ENCODE measurements at places on chromosomes 11 and 22.

GRCh38 chr22:48891688-48892577 is 935.7 kb downstream of the BRD1 start:
- DNase-seq, result no peak

GRCh38 chr11:1193326-1194230 is 29.3 kb upstream of the MUC5B start:
- no peak for DNase-seq

- DNase-seq, result no peak
Observed at GRCh38 chr11:6061475-6061874, 30.9 kb upstream of the OR56A1 start.

DNA sequence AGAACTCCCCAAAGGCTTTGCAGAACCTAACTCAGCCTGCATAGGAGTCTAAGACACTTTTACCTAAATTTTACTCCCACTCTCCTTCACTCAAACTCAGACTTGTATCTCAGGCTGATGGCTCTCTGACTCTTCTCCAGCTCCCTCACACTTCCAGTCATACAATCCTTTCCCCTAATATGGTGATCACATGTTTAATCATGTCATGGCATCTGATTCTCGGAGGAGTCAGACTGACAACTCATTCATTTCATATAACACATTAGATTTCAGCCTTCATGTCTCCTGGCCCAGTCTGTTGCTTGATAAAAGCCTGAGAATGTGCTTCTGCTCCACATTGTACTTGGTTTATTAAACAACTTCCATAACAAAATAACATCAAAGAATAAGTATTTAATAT is 1503.9 kb upstream of the TENM4 start:
- no peak for DNase-seq

- no peak for DNase-seq
Observed at GRCh38 chr11:131109257-131109656, 193.0 kb upstream of the SNX19 start.

DNA sequence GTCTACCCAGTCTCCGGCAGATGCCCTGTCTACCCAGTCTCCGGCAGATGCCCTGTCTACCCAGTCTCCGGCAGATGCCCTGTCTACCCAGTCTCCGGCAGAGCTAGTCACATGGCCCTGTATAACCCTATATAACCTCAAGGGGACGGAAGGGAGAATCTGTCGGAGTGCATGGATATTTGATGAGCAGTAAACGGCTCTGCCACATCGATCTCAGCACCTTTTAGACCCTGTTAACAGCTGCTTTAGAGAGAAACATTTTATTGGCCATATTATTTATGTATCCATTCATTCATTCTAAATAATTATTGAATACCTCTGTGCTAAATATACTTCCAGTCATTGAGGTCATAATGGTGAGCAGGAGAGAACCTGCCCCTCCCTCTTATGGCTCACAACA is 228.9 kb downstream of the NTM start:
- no peak for DNase-seq

DNA sequence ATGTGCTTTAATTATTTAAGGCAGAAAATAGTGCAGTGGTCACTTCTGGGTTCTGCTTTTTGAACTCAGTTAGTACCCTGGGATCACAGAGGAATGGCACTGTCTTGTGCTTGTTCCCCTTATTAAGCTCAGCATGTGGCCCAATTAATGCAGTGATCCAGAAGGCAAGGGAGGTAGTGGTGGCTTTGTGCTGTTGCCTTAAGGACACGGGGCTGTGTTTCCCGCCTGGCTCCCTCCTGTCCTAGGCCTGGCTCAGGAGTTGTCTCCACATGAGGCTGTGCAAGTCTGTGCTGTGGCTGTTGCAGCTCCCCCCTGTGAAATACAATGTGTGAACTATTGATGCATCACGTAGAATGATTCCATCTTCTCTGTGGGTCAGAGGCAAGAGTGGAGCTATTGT is 49.2 kb upstream of the CABP7 start:
- DNase-seq, result no peak

DNA sequence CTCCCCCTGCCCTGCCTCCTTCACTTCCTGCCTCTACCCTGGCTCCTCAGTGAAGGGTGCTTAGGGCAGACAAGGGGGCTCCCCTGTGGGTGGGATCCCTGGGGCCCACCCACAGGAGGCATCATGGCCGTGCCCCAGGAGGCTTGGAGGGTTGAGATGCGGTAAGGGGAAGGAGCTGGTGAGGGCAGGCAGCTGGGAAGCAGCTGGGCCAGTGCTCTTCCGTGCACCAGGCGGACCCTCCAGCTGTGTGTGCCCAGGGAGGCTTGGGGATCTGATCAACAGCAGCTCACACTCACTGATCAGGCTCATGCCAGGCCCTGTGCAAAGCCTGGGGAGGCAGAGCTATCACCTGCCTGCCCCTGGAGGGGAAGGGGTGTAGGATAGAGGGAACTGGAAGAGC is 59.3 kb upstream of the TTLL12 start:
- DNase-seq, result no peak

GRCh38 chr11:134407321-134407828 is 4.7 kb downstream of the B3GAT1 start:
- no peak for DNase-seq

DNA sequence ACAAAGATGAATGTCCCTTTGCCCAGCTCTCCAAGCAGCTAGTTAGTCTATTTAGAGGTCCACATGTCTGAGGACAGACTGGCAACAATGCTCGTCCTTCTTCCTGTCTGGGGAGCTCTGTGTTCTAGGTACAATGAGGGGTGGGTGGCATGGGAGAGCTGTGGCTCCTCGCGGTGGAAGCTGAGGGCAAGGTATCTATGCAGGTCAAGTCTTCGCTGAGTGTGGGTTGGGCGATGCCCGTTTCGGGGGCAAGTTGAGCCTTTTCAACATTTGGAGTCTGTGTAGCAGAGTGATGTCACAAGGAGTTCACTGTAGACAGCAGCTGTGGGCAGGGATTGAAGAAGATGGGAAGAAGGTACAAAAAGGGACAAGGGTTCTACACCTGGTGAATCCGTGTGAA is 163.2 kb downstream of the FEZ1 start:
- DNase-seq, result no peak

DNA sequence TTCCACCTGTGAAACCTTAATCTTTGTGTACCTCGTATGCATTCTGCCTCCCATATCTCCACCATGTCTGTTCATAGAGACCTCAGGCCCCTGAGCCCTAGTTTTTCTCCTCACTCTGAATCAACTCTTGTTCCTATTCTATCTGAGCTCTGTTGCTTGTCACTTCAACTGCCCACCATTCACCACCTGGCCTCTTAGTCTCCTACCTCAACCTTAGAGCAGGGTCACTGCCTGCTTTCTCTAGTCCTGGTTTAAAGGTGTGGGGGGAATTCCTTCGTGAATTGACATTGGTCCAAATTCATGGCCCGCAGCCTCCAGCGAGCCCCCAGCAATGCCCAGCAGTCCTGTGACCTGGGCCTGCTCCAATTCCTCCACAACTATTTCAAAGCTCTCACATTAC is 39.4 kb upstream of the TUB start:
- no peak for DNase-seq

DNA sequence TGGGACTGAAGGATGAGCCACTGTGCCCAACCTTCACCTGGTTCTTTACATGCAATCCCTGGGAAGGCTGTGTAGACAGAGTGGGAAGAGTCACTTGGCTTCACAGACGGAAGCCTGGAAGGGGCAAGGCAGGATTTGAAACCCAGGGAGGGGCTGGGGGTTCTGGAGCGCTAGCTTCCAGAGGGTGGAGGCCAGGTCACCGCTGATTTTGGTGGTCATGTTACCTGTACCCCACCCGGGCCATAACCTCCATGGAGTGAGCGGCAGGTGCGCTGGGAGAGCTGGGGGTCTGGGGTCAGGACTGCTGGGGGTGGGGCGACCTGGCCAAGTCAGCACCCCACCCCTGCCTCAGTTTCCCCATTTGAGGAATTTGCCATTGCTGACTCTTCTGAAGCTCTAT is 38.3 kb downstream of the PDGFB start:
- no peak for DNase-seq

- no peak for DNase-seq
Observed at GRCh38 chr11:27894552-27894951, 194.3 kb upstream of the BDNF start.

DNA sequence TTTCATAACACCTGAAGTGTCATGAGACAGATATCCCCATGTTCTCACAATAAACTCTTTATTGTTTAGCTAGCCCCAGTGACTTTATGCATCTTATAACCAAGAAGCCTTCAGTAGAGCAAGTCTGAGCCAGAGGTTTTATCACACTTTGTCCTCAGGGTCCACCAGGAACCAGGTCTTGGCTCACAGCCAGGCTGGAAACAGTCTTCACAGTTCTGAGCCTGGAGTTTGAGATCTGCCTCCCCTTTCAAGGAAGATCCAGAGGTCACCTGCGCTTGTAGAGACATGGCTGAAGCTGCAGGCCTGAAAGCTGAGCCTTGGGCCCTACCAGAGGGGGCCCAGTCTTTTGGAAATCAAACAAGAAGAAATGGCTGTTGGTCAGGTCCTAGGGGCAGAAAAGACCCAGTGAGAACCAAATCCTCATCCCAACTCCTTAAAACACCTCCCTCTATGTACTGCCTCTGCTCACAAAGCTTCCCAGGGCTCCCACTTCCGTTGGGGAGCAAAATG is 3.5 kb downstream of the RRP8 start:
- DNase-seq, result no peak

DNA sequence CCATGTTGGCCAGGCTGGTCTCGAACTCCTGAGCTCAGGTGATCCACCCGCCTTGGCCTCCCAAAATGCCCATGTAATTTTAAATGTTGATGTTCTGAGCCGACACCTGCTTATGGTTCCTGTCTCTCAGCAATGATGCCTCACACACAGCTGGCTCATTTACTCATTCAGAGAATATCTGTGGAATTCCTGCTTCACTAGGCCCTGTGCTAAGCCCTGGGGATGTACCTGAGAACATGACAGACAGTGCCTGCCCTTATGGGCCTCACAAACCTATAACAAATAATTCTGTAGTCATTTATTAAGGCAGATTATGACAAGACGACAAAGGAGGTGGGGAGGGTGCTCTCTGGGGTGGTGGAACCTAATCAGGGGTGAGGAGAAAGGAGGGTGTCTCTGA is 93.7 kb downstream of the PRR5L start:
- DNase-seq, result no peak

- DNase-seq, result peak; percentile 49
Observed at GRCh38 chr11:88016392-88017170, 158.7 kb downstream of the RAB38 start.

GRCh38 chr22:41557401-41558240 is 3.2 kb upstream of the CSDC2 start:
- DNase-seq, result no peak

DNA sequence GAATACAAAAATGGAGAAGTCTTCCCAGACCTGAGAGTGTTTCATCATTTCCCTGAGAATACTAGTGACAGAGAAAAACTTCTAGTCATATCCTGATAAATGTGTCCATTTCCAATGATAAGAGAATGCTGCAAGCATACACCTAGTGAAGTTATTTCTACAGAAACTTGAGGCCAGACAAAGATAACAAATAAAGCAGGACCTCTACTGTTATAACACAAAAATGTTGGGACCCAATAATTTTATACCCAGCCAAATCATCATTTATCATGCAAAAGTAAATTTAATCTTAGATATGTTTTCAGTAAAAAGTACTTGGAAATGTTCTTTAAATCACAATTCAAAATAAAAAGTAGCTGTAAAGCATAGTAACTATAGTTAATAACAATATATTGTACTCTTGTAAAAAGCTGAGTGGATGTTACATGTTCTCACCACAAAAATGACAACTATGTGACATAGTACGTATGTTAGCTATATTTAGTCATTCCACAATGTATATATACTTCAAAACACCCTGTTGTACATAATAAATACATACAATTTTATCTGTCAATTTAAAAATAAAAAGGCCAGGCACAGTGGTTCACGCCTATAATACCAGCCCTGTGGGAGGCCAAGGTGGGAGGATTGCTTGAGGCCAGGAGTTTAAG is 12.6 kb downstream of the RRAS2 start:
- no peak for DNase-seq

DNA sequence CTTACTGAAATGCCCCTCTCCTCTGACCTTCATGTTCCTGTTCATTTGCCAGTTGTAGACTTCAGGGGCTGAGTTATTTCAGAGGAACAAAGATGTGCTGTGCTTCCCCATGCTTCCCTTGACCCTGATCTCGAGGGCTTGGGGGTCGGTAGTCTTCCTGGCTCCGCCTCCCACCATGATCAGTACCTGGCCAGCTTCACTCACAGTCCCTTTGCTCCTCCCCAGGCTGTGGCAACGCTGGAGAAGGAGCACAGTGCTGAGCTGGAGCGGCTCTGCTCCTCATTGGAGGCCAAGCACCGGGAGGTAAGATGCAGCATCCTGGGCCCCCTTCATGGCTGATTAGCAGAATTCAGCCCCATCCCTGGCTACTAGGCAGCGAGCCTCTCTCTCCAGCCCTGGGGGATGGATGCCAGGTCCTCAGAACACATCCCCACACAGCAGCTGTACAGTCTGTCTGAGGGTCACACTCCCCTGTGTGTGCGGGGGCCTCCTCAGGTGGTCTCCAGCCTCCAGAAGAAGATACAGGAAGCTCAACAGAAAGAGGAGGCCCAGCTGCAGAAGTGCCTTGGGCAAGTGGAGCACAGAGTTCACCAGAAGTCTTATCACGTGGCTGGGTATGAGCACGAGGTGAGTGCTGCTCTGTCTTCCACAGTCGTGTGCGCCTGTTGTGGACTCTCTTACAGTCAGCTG is 64.5 kb downstream of the CEP164 start:
- DNase-seq, result no peak

GRCh38 chr11:17021511-17021910 is 7.3 kb upstream of the PLEKHA7 start:
- no peak for DNase-seq

GRCh38 chr11:8061555-8062428 is 19.2 kb upstream of the TUB start:
- DNase-seq, result peak; percentile 7

DNA sequence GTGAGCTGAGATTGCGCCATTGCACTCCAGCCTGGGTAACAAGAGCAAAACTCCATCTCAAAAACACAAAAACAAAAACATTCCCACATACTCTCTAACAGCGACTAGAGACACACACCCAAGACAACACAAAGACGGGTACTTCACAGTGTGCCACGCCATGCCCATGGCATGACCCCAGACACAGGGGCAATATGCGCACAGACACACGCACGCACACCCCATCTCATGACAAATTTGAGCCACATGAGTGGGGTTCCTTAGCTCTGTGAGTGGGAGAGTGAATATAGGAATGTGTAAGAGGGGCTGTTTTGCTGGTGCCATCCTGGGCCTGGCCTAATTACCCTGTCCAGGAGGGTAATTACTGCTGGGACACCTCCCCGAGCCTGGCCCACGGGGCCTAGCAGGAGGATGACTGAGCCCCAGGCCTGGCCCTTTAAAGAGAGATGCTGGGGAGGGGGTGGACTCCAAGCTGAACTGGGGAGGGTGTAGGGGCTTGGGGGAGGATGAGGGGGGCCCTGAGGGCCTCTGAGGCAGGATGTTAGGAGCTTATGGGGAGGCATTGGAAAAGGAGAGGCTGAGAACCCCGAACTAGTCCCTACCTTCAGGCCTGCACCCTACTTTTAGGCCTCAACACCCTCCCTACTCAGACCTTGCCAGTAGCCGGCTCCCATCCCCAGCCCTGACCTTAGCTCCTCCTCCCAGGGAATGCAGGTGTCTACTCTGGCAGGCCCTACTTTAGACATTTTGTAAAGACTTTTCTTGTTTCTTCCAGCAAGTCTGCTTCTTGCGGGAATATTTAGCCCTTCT is 1.5 kb downstream of the LTBP3 start:
- no peak for DNase-seq

GRCh38 chr11:130999086-130999485 is 82.8 kb upstream of the SNX19 start:
- DNase-seq, result no peak

- no peak for DNase-seq
Observed at GRCh38 chr11:87740968-87741367, 434.3 kb downstream of the RAB38 start.

- no peak for DNase-seq
Observed at GRCh38 chr11:100719362-100719761, 32.3 kb downstream of the ARHGAP42 start.
